ENCODE measurements at places on chromosomes 1 and 21.
A peak's percentile ranks its signal among the peaks of the same experiment; 100 is the strongest.

GRCh38 chr1:65703853-65704252 lies 88.8 kb upstream of the PDE4B start:
- DNase-seq: no peak

GRCh38 chr1:171817511-171818265 lies 23.6 kb upstream of the DNM3 start:
- DNase-seq: no peak

GRCh38 chr1:196372896-196373536 lies 235.2 kb downstream of the KCNT2 start:
- DNase-seq: no peak

- DNase-seq: no peak
Observed at GRCh38 chr1:10708757-10709156, 87.7 kb downstream of the CASZ1 start.

- DNase-seq: no peak
Observed at GRCh38 chr1:13513063-13513894, 524 bp downstream of the LRRC38 start.

- DNase-seq: no peak
Observed at GRCh38 chr1:220921498-220921897, 42.3 kb downstream of the HLX start.

DNA sequence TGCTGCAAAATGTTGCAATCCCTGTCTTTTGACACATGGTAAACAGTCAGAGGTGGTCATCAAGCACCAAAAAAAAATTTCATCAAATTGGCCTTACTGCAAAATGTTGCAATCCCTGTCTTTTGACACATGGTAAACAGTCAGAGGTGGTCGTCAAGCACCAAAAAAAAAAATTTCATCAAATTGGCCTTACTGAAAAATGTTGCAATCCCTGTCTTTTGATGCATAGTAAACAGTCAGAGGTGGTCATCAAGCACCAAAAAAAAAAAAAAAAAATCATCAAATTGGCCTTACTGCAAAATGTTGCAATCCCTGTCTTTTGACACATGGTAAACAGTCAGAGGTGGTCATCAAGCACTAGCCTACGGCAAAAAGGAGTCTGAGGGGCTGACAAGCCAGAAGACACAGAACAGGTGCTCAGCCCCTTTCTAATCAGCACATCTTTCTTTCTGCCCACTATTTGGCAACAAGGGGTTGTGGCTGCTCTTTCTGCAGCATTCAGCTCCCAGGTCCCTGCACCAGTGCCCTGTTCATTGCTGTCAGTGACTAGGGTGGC lies 223.8 kb downstream of the KCNH1 start:
- DNase-seq: no peak

DNA sequence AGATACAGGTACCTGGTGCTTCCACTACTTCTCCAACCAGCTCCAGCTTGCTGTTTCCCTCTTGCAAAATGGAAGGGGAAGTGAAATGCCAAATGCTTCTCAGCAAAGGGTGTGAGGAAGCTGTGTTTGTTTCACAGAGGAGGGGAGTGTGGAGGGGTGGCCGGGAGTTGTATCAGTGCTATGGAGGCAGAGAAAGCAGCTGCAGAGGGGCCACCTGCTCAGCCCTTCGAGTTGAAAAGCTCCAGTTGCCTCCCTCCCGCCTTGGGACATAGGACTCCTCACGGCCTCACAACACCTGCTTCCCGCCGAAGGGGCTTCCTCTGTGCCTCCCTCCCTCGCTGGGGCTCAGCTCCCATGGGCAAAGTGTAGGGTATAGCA lies 12.1 kb upstream of the LINGO4 start:
- no peak for DNase-seq

- DNase-seq: no peak
Observed at GRCh38 chr1:220703305-220703704, 13.1 kb downstream of the C1orf115 start.

GRCh38 chr1:21523297-21523813 lies 14.1 kb downstream of the ALPL start:
- no peak for DNase-seq

GRCh38 chr1:177340601-177341067 lies 169.9 kb downstream of the BRINP2 start:
- no peak for DNase-seq

- DNase-seq: no peak
Observed at GRCh38 chr1:22854688-22855565, 117.7 kb downstream of the LACTBL1 start.

- no peak for DNase-seq
Observed at GRCh38 chr21:33640697-33641351, 717 bp downstream of the CRYZL1 start.

- DNase-seq: no peak
Observed at GRCh38 chr1:2356911-2357845, 34.2 kb downstream of the MORN1 start.

GRCh38 chr21:35006771-35007170 lies 42.3 kb downstream of the RUNX1 start:
- no peak for DNase-seq

GRCh38 chr1:215421744-215422143 lies 145.4 kb upstream of the KCTD3 start:
- DNase-seq: no peak

DNA sequence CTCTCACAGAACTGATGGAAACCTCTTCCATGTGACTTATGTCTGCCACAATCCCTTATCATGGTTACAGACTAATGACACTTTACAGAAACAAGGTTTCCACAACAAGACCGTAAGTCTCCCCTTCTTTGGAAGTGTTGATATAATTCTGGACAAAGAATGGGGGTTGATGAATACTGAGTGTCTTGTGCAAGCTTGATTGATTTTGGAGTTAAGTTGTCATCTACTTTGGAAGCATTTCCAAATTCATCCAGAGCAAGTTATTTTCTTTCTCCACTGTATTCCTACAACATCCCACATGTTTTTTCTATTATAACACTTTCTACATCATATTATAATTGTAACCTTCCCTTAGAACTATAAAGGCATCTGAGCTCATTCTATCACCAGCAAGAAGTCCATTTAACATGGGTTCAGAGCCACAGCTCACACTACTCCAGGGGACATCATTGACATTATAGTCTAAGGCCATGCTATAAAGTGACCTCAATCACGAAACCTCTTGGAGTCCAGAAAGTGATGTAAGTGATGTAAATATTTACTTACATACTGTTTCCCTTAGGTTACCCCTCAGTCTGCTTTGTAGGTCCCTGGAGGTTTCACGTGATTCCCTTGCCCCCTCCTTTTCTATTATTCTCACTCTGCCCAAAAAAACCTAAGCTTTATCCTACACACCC lies 125.7 kb upstream of the PBX1 start:
- DNase-seq: no peak

GRCh38 chr1:9273177-9273576 lies 19.5 kb upstream of the SPSB1 start:
- DNase-seq: no peak

DNA sequence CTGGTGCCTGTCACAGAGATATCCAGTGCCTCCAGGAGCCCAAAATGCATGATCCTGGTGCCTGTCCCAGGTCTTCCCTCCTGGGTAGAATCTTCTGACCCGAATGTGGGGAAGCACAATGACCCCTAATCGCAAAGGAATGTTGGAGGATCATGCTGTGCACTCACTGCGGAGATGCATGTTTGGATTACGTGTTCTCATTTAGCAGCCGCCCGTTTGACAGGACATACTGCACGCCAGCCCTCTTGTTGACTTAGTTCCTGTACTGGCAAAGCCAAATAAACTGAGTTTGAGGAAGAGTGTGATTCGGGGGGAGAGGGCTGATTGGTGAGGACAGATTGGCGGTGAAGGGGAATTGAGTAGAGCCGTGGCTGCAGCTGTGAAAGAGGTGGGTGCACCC lies 85.9 kb upstream of the SIM2 start:
- no peak for DNase-seq

GRCh38 chr1:16187748-16188401 lies 24.6 kb downstream of the ARHGEF19 start:
- peak; percentile 62 for DNase-seq

DNA sequence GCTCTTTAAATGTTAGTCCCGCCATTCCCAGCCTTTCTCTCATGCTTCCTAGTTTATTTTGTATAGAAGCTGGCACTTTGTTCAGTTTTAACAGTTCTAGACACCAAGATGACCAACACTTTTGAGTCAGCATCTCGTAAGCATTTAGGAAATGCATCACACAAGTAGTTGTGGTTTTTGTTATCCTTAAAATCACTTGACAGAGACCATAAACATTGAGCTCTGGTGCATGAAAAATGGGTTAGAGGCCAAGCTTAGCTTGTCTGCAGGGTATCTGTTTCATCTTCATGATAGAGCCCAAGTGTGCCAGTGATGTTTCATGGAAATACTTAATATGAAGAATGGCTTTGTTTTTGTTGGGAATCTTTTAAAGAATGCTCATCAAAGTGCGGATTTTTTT lies 159.7 kb downstream of the DISP1 start:
- no peak for DNase-seq

GRCh38 chr1:163570071-163570470 lies 248.3 kb downstream of the NUF2 start:
- no peak for DNase-seq

GRCh38 chr1:20058531-20058930 lies 11.5 kb upstream of the PLA2G5 start:
- no peak for DNase-seq

DNA sequence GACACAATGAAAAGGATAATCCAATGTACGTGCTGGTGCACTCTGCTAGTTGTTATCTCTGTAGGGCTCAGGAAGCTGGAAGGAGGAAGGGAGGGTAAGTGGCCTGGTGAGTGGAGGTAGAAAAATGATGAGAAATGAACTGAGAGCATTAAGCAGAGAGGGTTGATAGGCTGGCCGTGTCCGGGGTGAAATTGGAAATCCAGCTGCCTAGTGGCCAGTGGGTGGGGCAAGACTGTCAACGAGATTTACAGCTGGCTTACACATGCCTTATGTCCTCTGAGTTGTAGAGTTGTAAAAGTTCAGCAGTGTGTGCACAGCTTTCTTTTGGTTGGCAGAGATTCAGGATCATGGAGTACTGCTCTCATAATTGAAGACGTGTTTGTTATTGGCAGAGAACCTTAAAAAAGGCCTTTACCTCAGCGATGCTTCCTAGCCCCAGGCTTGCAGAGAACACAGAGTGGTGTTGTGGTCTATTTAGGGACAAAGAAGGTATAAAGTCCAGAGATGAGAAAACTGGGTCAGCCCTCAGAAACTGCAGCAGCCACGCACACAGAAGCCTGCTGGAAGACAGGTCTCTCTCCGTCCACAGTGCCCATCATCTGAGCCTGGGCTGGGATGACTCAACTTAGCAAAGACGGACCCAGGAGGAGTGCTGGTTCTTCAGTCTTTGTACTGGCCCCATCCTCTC lies 132.4 kb downstream of the EDEM3 start:
- DNase-seq: no peak

DNA sequence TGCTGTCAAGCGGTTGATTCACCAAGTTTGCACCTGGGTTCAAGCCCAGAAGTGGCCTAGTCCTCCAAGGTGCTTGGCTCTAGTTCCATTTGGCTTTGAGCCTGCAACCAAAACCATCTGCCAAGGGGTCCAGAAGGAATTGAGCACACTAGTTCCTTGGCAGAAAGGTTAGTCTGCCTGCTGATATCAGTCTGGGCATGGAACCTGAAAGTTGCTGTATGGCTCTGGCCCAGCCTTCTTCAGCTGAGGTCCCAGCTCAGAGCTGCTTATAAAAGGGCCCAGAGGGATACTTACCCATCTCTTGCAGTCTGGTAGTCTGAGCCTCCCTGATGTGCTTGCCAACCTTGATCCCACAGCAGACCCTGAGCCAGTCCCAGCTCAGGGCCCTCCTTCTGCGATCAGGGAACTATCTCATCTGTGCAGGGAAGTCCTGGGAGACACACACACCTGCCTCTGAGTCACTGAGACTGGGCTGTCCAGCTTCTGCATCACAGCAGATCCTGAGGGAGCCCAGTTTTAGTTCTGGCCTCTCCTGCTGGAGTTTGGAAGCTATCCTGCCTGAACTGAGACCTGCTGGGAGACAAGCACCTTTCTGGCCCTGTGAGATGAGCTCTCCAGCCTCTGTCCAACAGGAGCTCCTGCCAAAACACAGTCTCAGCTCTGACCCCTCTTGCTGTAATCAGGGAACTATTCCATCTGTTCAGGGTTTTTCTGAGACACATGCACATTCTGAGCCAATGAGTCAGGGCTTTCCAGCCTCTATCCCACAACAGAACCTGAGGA lies 75.8 kb downstream of the CTH start:
- no peak for DNase-seq

DNA sequence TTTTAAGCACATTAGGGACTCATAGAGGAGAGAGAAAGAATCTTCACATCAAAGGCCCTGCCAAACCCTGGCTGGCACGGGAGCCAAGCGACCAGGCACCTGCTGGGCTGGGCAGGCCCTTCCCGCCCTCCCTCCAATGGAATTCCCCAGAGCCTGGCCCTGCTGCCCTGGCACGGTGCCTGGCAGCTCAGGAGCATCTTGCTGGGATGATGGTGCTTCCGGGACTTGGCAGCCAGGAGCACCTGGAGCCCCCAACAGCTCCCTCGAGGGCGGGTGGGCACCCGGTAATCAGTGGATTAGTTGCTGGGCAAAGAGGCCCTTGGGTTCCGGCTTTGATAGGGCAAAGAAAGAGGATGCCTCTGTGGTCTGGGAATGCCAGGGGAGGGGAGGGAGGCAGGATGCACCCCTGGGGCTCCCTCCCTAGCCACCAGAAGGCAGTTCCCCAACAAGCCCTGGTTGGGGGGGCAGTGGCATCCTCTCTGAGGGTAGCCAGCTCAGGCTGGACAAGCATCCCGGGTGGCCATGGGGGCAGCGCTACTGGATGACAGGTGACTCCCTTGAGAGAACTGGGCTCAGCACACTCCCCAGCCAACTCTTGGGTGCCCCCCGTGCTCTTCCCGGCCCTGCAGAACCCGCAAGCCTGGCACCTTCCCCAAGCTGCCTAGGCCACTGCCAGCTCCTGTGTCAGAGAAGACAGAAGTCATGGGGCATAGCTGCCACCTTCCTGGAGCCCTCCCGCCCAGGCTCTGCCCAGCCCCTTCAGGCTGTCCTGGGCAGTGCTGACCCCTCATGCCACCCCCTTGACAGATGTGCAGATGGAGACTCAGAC lies 26.4 kb downstream of the KRTAP10-1 start:
- no peak for DNase-seq

DNA sequence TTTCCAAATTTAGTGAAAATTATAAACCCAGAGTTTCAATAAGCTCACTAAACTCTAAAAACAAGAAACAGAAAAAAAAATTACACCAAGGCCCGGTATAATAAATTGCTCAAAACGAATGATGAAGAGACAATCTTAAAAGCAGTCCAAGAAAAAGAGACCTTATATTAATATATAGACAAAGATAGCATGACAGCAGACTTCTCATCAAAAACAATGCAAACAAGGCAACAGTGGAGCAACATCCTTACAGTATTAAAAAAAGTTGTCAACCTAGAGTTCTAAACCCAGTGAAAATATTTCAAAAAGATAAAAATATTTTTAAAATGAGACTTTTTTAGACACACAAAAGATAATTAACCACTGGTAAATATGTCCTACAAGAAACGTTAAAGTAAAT lies 46.7 kb downstream of the KIFAP3 start:
- no peak for DNase-seq
